Right renal pelvis (tissue), 4 donors: ENCODE measurements at places on chromosomes 7 and 10. TPM values are rescaled to one million over a fixed set of nuclear protein-coding genes. Genes with fewer than 3 reads are reported as not detected.

DNA sequence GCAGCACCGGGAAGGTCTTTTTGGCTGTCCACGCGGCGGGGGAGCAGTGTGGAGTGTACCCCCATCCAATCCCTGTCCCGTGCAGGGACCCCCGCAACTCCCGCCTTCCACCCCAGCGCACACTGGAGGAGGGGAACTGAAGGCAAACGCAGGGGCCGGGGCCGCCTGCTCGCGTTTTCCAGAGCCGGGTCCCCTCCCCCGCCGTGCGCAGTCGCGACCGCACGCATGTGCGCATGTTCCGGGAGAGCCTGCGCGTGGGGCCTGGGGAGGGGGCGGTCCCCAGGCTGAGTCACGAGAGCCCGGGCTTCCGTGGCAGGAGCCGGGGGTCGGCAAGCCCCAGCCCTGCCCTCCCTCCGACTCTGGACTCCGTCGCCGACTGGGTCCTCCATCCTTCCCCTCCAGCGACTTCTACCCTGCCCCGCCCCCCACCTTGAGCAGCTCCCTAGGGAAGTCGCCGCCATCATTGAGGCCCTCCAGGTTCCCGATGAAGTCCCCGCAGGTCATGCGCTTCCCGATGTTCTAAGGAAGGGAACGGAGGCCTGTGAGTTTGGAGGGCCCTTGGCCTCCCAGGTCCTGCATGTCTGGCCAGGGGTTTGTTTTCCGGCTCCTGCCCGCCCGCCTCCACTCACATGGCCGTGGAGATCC, 8.0 kb downstream of the PSD start:
- no peak for DNase-seq

- DNase-seq: no peak
Observed at GRCh38 chr10:21894648-21895342, 108.7 kb downstream of the DNAJC1 start.

- no peak for DNase-seq
Observed at GRCh38 chr10:70699659-70700174, 27.4 kb downstream of the ADAMTS14 start.

DNA sequence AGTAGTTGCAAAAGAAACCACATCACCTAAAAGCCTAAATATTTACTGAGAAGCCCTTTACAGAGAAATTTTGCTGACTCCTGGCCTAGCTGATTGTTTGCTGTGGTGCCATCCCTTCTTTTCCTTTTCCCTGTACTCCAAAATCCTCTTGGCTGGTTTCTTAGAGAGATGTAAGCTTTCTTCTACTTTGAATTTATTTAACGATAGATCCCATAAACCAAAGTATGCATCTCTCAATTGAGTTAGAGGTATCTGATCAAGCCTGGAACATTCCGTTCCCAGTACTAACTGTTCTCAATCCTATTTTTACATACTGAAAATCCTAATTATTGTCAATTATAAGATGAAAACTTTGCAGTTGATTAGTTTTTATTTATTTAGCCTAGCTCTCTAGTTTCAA, 6.3 kb downstream of the TMEM60 start:
- no peak for DNase-seq

DNA sequence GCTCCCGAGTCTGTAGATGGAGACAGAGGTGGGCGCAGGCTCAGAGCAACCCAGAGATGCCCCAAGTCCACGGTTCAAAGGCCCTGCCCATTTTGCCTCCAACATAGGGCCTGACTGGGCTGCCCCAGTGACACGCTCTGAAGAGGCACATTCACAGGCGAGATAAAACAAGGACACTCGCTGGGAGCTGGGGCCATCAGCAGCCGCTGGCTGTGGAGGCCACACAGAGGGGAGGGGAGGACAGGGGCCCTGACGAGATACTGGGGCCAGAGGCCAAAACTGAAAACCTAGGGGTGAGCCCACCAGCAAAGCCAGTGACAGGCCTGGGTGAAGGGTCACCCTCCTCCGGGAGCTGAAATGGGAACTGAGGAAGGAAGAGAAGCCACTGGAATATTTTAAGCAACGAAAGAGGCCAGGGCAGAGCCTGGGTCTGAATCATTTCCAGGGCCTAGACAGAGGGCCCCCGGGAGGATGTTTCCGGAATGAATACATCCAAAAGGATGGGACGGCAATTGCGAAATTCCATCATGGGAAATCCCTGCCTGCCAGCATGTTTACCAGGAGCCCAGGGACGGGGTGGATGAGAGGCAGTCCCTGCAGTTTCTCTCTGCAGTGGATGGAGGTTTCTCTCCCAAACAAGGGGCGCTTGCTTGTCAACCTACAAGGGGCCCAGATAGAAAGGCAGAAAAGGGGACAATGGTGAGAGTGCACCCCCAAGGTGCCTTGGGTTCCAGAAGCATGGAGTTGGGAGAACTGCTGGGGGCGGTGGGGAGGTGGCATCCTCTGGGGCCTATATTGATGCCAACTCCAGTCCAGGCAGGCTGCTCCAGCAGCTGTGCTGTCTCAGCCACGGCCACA, 29.0 kb upstream of the HSPA12A start:
- DNase-seq: no peak

DNA sequence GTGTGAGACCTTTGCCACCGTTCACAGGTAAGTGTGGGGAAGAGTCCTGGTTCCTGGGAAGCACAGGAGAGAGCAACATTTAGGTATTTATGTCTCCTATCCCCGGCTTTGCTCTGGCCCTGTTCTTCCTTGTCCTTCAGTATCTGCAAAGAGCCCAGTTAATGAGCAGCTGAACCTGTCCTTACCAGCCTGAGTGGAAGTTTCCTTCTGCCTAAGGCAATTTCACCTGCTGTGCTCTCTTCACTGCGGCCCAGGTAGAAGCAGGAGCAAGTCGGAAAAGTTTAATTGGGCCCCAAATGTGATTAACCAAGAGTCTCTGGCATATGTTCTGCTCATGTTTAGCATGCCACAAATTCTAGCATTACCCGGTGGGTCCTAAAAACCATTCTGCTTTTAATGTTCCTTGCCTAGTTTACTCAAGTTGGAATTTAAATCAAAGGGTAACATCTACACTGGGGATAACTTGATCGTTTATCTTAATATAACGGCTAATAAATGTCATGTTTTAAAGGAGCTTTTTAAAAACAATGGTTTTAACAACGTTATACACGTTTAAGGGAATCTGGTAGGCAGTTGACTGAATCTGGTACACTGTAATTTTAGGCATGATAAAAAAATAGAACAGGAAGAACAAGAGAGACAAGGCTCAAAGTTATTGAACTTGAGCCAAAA, 817.1 kb downstream of the TYW1 start:
- no peak for DNase-seq

DNA sequence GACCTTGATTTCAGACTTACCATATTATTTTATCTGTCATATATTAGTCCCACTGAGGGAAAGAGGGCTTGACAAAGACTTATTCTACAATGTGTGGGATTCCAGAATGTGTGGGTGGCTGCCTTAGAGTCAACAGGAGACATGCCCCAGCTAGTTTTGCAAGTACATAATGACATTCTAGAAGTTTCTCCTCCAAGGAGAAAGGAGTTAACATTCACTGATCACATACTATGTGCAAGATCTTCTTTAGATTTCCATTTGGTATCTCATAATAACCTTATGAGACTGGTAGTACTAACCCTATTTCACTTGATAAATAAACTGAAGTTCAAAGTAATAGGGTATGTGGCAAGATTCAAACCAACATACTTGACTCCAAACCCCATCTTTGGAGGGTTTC, 25.2 kb downstream of the IRF5 start:
- DNase-seq: no peak

DNA sequence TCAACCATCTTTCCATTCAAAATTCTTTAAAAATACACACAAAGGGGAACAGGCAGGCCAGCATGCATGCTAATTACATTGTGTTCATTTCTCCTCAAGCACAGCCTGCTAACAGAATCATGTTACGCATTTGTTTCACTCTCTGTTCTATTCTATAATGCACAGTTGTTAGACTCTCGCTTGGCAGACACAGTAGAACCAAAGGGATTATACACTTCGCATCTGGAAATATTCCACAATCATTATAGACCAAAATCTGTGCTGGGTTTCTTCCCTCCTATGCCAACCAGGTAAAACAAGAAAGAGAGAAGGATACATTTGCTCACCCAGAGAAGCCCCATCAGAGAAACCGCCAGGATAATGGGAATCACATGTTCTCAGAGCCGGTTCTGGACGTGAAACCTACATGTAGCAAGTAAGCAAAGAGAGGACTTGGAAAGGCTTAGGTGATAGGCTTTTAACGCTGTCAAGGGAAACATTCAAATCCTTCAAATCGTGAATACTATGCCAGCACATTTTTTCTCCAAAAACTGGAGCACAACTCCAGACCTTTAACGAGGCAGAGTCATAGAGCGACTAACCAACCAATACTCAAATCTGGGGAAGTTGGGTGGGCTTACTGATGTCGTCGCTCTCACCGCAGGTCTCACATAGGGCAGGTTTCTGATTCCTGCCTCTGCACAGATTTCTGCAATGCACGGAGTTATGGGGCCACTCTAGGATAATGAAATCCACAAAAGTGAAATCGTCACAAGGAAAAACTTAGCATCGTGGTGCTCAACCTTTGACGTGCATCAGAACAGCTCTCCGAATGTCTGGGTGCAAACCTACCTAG, 380.5 kb upstream of the AUTS2 start:
- DNase-seq: no peak

GRCh38 chr10:14731875-14732512, 42.7 kb downstream of the FAM107B start:
- no peak for DNase-seq

DNA sequence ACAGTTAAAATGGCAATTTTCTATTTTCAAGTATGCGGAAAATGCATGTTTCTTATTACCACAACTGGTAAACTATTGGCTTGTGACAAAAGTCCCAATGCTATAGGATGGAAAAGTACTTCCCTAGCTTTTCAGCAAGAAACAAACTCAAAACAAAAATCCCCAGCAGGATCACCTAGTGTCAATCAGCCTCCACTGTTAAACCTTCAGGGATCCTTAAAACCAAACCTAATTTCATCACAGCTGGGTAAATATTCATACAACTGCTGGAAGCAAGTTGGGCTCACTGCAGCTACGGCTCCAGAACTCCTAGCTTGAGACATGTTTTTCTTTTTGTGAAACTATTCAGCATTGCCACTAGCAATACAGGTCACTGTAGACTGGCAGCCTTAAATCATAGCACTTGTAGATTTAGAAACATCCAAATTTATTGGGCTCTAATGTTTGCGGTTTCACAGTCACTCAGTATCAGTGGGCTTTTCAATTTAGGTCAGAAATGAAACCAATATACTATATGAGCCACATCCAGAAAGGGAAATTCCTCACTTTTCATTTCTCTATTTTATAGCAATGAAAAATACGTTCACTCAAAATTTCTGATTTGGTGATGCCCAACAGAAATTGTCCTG, 145.2 kb upstream of the ANK3 start:
- DNase-seq: no peak

DNA sequence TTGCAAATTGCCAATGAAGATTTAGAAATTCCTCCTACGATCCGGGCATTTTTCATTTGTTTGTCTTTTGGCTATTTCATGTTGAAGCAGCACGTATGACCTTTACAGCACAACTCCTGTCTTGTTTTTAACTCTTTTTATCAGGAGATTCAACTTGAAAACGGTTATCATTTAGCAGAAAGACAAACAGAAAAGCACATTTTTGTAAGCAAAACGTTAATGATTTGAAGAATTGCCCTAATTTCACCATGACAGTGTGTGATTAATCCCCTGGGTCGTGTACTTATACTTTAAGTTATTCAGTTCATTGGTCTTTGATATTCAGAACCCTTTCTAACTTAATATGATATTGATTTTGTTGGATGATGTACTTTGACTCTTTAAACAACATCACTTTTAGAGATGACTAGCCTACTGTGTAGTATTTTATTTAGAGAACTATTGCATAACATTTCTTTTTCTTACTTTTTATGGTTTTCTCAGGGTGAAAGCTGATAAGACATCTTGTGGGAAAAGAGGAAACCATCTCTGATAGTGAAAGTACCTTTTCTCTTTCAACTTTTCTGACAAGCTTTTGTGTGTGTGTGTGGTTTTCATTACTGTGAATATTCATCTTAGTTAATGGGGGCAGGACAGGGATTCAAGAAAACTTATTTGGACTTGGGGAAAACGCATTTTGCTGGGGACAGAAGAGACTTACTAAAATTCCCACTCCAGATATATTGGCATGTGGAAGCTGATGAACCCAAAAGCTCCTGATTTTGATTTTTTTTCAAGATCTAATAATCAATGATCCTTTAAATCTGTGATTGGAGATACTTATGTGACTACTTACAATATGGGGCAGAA, 8.1 kb downstream of the HHEX start:
- DNase-seq: no peak

DNA sequence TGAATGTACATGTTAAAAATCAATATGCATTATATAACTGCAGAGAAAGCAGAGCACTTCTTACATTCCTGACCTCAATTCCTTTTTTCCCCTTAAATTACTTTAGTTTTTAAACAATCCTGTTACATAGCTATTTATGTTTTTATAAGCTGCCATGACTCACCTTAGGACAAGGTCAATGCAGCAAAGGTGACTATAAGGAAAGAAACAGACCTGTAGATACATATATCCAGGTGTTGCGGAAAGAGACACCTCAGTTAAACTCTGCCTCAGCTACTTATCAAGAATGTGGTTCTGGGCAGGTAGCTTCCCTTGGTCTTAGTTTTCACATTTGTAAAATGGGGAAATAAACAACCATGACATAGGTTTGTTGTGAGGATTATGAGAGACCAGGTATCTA, 105.5 kb downstream of the DPY19L1 start:
- no peak for DNase-seq

DNA sequence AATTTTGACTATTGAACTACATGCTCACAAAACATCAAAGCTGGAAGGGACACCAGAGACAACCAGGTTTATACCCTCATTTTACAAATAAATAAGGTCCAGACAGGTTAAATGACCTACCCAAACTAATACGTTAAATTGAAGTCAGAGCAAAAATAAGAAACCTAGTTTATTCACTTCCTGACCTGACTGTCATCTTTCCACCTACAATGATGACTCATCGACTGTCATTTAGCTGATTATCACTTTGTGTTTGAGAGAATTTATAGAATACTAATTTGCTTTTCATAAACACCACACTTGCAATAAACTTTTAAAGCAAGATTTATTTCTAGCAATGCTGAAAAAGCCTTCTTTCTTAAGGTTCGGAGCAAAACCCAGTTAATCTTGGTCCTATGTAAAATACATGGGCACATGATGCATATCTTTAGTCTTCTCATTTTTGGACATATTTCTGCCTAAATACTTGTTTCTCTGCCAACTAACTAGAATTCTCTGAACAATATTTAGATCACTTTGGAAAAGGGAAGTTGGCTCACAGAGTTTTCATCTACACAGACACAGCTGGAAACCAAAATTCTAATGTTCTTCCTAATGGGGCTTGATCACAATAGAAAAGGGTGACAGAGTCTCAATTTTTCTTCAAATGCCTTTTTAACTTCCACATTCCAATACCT, 16.7 kb upstream of the LRRN3 start:
- DNase-seq: no peak

A1CF gene
- 8.6 TPM for polyA plus RNA-seq

TRIM74 gene
- 0.62 TPM for polyA plus RNA-seq

XRCC2 gene
- polyA plus RNA-seq: 6.3 TPM

CFAP58 gene
- 0.35 TPM for polyA plus RNA-seq

MOGAT3 gene
- polyA plus RNA-seq: 1.1 TPM

LIPN gene
- polyA plus RNA-seq: not detected
